ENCODE measurements at places on chromosomes 13 and 19. TPM values are rescaled to one million over a fixed set of nuclear protein-coding genes. Genes with fewer than 3 reads are reported as not detected.

ZNF582 gene
- 2.2 TPM for total RNA-seq

CEACAM7 gene
- total RNA-seq, result not detected

LILRA1 gene
- total RNA-seq, result not detected

DACT3 gene
- total RNA-seq, result 0.57 TPM

LILRB5 gene
- not detected for total RNA-seq
